ENCODE measurements at places on chromosomes 3 and 15.

DNA sequence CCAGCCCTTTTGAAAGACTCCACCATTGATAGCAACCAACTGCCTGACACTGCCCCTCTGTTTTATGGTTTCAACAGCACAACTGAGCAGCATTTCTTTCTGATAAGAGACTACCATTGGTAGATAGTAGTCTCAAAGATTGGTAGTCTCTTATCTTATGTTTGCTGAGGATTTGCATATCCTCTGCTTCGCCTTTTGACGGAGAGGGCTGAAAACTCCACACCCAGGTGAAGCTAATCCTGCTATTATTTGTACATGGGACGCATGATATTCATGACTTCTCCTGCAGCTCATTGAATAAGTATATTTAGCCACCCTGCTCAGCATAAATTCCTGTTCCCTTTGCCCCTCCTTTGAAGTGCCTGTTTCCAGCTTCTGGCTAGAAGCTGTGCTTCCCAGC, 119.4 kb upstream of the STRIT1 start:
- no peak for DNase-seq

DNA sequence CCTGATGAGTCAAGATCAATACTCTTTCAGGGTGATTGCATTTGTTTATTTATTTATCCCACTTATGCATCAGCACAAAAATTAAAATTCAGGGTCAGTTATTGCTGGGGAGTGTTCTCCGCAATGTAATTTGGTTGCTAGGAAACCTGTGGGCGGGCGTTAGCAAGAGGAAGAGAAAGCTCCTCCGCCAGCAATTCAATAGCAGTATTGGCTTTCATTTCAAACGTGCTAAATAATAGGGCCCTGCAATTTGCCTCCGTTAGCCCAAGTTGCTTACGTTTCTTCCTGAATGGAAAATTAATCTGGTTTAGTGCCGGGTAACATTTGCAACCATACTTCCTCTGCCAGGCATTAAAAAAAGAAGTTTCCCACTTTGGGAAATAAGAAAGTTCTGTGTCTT, 35.5 kb upstream of the PLCL2 start:
- peak; percentile 74 for DNase-seq

- no peak for DNase-seq
Observed at GRCh38 chr3:32340039-32340438, 51.6 kb upstream of the CMTM7 start.

- no peak for DNase-seq
Observed at GRCh38 chr3:197297002-197297401, 1.4 kb downstream of the DLG1 start.
